ENCODE measurements at places on chromosomes 13 and 19. TPM values are rescaled to one million over a fixed set of nuclear protein-coding genes. Genes with fewer than 3 reads are reported as not detected.

The ZNF765 gene
- total RNA-seq, result 5.0 TPM

The CGB8 gene
- not detected for total RNA-seq

The ARID3A gene
- 5.0 TPM for total RNA-seq

The RNF6 gene
- total RNA-seq, result 29.0 TPM

The CACNG6 gene
- total RNA-seq, result 1.4 TPM

The USHBP1 gene
- 0.73 TPM for total RNA-seq

The CIC gene
- 25.7 TPM for total RNA-seq

All from esophagus squamous epithelium (tissue), 5 donors.